ENCODE measurements at places on chromosomes 4 and X.
A peak's percentile ranks its signal among the peaks of the same experiment; 100 is the strongest.

DNA sequence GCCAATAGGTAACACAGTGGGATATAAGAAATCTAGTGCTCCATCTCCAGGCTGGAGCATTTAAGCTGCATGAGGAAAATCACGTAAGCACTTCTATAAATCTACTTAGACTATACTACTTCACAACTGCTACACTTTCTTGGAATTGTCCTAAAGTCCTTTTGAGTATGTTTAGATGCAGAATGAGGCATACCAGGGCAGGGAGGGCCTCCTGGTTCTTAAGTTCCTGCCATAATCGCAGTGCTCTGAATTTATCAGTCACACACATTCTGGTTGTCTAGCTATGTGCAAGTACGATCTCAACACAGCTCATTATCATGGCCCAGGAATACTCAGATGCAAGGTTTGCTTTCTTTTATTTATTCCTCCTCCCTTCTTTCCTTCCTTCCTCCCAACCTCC, 130.3 kb downstream of the GUCY2F start:
- no peak for DNase-seq

GRCh38 chrX:132591719-132592275, 103.0 kb upstream of the MBNL3 start:
- DNase-seq = no peak

GRCh38 chrX:34509394-34509793, 147.7 kb downstream of the TMEM47 start:
- DNase-seq = no peak

GRCh38 chr4:85728464-85728863, 253.5 kb downstream of the ARHGAP24 start:
- no peak for DNase-seq

GRCh38 chr4:185464887-185465286, 6.6 kb downstream of the CCDC110 start:
- DNase-seq = no peak

GRCh38 chrX:51496501-51497291, at the start of gene NUDT11:
TSS of gene NUDT11 (minus strand) at chrX:51496592. CDS start at chrX:51496444, 148 bp downstream.
- peak; percentile 54 for DNase-seq

DNA sequence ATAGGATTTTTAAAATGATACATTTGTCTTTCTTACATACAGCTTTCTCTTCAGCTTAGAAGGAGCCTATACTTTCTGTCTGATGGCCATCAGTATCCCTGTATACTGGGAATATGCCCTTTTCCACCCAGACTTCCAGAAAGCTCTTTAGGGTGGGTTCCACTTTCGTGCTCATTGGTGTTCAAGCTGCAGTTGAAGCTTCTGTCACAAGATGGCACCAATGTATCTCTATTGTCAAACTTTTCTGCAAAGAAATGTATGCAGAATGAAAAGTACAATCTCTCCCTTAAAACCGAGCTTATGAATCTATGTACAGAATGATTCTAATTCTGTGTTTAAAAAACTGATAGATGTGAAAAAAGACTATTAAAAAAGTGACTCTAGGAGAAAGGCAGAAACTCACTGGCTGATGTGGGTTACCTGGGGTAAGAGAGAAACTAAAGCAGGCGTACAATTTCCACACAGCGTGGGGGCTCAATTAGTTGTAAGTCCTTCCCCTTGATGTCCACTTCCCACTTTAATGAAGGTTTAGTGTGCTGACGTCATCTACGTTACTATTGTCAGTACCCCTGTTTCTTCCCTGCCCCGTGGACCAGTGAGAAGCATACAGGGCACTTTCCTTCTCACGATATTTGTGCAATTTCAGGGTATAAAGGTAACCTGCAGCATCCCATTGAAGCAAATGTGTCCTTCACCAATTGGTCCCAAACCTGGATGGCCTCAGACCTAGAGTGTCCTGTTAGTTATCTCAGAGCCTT, 57.3 kb upstream of the TCEAL2 start:
- DNase-seq = no peak

DNA sequence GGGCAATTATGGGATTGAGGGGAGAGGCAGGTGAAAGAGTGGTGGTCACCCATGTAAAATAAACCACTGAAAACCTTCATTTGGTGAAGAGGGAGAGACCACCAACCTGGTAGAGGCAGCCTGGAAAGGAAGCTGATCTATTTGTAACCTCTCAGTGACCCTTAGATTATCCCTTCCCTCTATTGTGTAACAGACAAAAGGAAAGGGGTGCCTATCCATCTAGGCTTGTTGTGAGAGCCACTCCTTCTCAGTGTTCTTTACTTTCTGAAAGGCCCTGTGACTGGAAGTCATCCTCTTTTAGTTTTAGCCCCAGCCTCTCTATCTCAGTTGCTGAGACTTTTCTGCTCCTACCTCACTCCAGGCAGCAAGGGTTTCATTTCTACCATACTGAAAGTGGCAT, 142.4 kb downstream of the TMEM164 start:
- DNase-seq = no peak

- DNase-seq = no peak
Measured at GRCh38 chrX:129759576-129760061, 20.1 kb upstream of the SASH3 start.

- DNase-seq = no peak
Measured at GRCh38 chrX:70402721-70403120, 20.4 kb upstream of the GDPD2 start.

- no peak for DNase-seq
Measured at GRCh38 chr4:124803641-124804040, 91.1 kb upstream of the ANKRD50 start.

DNA sequence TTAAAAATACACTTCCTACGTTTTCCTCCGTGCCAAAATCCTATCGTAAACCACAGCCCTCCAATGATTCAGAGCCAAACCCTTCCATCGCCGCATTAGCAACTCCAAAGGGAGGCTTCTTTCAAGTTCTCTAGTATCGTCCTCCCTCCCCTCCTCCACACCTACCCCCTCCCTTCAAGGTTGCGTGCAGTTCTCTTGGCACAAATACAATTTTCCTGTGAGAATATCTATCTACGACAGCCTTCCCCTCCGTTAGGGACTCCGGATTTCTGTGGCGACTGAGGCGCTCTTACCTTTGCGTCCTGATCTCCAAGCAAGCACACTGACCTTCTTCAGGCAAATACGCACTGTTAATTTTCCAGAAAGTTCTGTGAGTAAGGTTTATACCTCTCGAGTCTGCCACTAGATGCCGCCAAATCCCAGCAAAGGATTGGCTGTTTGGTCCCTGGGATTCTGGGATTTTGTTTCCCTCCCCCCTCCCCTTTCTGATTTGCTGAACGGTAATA, 1.2 kb upstream of the MORF4L2 start:
- peak; percentile 33 for DNase-seq

DNA sequence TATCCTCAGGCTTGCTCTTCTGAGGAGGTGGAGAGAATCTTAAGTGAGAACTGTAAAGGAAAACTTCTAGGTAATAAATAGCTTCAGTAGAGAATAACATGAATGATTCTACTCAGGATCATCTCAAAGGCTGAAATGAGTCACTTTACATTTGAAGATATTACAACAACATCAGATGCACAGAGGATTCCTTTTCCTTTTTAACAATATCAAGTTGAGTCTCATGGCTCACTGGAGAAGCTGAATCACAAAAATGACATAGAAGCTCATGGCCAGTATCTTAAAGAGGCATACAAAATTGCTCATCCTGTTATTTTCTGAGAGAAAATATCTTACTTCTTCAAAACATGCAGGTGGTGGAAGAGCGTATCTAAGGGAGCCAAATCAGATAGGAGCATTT, 72.5 kb upstream of the EMCN start:
- no peak for DNase-seq

DNA sequence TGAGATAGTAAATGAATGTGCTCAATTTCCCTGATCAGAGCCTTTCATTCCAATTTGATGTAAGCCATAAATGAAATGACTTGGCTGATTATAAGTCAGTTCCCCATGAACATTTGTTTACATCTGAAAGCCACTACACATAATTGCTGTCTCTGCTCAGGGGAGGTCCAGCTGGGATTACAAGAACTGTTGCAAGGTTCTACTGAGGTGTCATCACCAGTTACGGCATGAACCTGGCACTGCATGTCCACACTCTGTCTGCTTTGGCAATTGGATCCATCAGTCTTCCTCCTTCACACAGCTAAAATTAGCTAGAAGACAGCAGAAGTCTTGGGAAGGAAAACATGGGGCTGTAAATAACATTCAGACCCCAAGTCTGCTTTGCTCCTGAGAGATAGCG, 12.8 kb upstream of the MBNL3 start:
- DNase-seq = no peak

GRCh38 chr4:78288327-78288726, 231.2 kb downstream of the FRAS1 start:
- DNase-seq = no peak
